HS-5 (cell line): ENCODE measurements at places on chromosomes 1 and 21.

GRCh38 chr21:25980710-25981109 lies 189.9 kb downstream of the APP start:
- DNase-seq = no peak

DNA sequence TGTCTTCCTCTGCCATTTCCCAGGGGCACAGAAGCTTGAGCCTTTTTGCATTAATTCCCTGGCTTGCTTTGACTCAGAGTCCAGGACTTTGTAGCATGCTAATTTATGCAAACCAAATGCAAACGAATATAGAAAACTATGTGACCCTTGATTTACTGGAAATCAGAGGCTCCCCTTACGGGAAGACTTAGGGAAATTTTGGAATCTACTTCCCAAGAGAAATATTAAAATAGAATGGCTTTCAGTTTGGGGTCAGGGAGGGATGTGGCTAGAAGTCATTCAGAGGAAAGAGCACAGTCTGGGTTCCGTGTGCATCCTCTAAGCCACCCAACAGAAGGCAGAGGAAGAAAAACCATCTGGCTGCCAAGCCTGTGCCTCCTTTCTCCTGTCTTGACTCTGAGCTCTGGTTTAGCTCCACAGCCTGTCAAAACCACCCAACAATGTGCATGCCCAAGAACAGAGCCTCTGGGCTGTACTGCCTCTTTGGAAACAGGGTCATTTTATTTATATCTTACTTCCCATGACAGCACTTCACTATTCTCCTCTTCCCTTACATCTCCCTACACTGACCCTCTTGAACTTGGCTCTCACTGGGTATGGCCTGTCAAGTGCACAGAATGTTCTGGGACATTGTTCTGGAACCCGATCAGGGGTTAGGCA lies 30.1 kb downstream of the ATF3 start:
- no peak for DNase-seq

DNA sequence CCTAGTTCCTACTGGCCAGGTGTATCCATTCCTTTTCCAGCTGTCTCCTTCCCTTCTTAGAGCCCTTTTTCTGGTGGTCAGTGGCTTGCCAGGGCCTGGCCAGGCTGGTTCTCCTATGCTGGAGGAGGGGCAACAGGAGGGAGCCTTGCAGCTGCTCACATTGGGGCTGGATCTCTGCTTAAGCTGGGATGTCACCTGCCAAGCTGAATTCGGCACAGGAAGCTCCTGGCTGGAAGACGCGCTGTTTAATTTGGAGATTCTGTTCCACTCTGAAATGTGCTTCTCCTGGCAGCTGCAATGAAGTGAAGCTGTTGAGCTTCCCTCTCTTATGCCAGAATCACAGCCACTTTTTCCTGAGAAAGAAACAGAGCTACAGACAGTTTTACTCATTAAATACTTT lies 56.0 kb upstream of the POU3F1 start:
- DNase-seq = no peak

- peak; percentile 45 for DNase-seq
These were observed 147.2 kb downstream of the RASAL2 start for GRCh38 chr1:178241057-178241456.

DNA sequence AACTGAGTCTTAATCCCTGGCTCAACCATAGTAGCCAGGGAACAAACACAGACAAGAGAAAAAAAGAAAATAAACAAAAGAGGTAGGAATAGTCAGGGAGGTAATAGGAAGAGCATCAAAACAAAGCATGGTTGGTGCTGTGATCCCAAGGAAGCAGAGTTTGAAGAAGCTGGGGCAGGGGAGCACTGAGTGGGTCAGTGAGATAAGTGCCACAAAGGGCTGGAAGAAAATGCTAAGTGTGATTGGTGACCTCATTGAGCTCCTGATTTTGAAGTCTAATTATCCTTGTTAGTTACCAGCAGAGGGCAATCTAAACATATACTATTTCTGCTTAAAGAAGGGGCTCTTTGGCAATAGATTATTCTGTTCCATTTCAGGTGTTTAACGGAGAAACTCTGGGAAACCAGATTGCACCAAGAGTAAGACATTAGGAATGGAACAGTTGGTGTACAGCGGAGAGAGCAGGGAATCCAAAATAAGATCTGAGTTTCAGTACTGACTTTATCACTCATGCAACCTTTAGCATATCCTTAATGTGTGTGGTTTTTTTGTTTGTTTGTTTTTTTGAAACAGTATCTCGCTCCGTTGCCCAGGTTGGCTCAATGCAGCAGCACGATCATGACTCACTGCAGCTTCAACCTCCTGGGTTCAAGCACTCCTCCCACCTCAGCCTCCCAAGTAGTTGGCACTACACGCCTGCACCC lies 30.7 kb upstream of the KIAA1614 start:
- peak; percentile 28 for DNase-seq

GRCh38 chr1:112554411-112554810 lies 45.6 kb downstream of the WNT2B start:
- DNase-seq = no peak

DNA sequence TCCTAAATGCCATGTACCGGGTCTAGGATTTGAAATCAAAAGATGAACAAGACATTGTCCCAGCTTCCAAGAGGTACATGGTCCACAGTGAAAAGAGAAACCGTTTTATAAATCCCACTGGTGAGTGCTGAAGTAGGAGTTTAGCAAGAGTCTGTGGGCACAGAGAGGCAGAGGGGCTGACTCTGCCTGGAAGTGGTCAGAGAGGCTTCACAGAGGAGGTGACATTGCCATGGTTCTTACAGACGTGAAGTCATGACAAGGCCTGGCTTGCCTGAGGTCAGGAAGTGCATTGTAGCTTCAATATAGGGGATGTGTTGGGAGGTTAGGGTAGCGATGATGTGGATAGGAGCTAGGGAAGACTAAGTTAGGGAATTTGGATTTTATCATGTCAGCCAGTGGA lies 28.4 kb downstream of the MAPKAPK2 start:
- DNase-seq = no peak

- no peak for DNase-seq
These were observed 150.4 kb downstream of the LBR start for GRCh38 chr1:225277445-225277844.

GRCh38 chr1:37761416-37762095 lies 3.4 kb downstream of the EPHA10 start:
- DNase-seq = no peak

DNA sequence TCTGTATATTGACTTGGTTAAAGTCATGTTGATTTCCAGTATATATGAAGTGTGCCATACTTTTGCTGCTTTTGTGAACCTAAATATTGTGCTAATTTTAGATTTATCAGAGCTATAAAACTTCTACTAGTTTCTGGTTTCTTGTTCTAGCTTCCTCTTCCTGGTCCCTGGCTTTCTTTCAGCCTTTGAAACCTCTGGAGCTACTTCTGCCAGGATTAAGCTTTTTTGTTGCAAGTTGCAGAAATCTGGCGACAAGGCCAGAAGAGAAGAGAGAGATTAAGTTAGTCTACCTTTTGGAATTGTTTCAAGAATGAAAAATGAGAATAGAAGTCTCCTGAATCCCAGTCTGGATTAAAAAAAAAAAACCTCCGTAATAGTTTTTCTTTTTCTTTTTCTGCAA lies 13.5 kb downstream of the RNF2 start:
- no peak for DNase-seq
